RWPE2 (cell line): ENCODE measurements at places on chromosomes 12 and 14.

DNA sequence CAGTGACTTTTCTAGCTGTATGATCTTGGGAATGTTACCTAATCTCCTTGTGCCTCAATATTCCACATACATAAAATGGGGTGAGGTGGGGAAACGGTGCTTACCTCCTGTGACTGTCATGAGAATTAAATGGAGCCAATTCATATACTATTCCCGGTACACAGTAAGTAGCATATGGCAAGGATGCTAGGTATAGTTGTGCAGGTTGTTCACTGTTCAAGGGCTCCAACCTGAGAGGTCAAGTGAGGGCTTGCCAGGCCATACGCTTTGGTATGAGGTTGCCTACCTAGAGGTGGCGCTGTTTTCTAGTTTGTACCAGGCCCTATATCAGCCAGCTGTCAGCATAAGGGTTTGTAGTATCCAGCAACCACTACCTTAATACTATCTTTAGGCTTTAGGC is 3.6 kb upstream of the BATF start:
- no peak for DNase-seq

GRCh38 chr12:124532967-124533366 is 34.4 kb downstream of the NCOR2 start:
- DNase-seq = no peak

GRCh38 chr12:13851828-13852227 is 129.6 kb downstream of the GRIN2B start:
- DNase-seq = no peak

DNA sequence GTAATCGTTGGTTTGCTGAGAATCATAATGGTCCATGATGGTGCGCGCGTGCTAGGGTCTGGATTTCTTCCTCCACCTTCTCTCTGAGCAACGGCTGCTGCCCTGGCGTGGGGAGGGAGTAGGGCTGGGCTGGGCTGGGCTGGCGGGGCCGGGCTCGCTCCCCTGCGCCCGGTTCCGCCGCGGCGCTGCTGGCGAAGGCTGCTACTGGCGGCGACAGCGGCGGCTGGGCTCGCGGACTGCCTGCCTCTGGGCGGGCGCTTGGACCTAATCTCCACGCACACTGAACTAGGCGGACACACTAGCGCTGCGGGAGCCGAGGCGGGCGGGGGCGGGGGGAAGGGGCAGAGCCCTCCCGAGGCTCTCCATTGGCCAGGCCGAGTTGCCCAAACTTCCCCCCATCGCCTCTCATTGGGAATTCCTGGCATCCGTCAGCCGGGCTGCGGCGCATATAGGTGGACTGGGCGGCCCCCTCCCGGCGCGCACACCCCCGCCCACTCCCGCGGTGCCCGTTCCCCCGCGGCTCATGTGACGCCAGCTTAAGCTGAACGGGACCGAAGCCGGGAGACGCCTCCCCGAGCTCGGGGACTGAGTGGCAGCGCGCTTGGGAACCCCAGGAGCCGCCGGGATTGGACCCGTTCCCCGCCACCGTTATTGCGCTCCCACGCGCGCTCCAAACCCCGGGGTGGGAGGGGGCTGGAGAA is at the start of gene ACTN1:
ACTN1 (minus strand) TSS at position 282 of the 701 bp plus-strand sequence; CDS start at position 36, 246 bp downstream.
- DNase-seq = peak; percentile 98
